ENCODE measurements at places on chromosomes 3 and 15.

DNA sequence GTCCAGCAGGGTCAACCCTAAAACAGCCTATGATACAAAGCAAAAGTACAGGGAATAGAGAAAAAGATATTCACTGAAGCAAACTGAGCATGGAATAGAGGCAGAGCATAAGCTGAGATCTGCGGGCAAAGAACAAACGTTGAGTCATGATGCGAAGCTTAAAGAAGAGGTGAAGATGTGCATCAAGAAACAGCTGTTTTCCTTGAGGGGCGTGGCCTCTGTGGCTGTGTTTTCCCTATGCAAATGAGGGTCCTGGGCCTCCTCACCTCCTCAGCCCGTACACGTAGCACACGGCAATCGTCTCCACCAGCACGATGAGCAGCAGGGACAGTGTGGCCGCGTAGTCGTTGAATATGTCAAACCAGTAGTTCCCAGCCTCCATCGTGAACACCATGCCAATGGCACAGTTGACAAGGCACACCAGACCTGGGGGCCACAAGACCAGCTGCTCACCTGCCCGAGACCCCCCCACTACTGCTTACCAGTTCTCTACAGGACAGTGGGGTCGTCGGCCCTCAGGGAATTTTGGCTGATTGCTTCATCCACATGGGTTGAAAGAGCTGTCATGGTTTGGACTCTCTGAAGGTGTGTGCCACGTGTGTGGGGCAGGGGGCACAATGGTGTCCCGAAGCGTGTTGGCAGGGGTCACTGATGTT lies 33.6 kb downstream of the SLC6A20 start:
- no peak for DNase-seq

DNA sequence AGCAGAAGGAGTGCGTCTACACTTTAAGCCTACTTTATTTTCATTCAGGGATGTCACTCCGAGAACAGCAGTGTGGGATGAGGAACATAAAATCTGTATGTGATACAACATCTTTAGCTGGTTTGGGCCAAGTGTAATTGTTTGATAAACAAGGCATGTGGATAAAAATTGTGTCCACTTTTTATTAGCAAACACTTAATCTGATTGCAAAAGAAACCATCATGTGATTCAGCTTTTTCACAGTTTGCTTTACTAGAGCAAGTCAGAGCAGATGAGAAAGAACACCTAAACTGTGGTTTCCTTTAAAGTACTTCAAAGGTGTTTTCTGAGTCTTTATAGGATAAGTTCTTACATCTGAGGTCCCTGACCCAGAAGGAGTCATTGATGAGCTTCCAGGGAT lies 237.9 kb downstream of the THSD4 start:
- no peak for DNase-seq

DNA sequence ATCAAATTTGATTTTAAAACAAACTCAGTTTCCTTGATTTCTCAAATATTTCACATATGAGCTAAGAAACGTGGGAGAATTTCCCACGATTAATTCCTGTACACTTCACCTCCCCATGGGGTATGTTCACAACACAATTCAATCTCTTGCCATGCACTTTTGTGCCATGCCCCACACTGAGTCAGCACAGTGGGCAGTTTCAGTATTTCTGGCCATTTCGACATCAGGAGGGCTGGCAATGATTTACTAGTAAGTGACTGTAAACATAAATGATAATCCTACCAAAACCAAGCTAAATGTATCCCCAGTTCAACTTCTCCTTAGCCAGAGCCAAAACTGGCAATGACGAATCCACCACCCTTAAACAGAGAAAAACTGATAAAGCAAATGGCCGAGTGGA lies 293.6 kb downstream of the FGF12 start:
- DNase-seq = no peak

- DNase-seq = no peak
Measured at GRCh38 chr15:82398785-82399184, 30.8 kb upstream of the GOLGA6L9 start.
